ENCODE measurements at places on chromosomes 13 and 19.

- no peak for DNase-seq
Measured at GRCh38 chr13:111519490-111520170, 199.2 kb downstream of the TEX29 start.

DNA sequence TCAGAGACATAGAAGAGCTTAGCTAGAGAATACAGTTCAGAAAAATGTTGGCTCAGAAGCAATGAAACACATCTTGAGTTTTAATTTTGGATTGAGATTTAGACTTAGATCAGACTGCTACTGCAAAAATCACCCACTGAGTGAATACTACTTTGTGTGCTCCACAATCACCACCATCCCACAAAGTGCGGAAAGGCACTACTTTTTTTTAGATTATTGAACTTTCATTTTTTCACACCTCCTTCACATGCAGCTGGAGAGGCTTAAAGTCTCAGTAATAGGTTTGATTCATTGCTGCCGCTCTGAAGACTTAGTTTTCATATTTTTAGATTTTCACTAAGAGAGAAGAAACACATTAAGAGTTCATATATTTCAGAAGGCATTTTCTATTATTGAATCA lies 289.9 kb upstream of the PRR20A start:
- no peak for DNase-seq

DNA sequence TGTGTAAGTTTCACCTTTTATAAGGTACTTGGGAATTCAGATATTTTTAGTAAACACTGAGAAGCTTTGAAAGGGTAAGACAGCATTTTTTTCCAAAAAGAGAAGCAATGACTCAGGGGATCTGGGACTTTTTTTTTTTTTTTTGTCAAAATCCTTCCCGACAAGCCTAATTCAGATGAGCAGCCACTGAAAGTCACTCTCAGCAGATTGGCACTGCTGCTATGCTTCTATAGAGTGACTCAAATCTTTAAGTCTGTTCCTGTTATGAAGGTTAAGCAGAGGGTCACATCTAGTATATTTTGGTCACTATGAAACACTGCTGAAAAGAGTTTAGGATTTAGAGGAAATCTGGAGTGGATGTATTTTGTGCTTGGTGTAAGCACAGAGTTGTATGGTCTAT lies 571.1 kb downstream of the MYO16 start:
- DNase-seq, result no peak

DNA sequence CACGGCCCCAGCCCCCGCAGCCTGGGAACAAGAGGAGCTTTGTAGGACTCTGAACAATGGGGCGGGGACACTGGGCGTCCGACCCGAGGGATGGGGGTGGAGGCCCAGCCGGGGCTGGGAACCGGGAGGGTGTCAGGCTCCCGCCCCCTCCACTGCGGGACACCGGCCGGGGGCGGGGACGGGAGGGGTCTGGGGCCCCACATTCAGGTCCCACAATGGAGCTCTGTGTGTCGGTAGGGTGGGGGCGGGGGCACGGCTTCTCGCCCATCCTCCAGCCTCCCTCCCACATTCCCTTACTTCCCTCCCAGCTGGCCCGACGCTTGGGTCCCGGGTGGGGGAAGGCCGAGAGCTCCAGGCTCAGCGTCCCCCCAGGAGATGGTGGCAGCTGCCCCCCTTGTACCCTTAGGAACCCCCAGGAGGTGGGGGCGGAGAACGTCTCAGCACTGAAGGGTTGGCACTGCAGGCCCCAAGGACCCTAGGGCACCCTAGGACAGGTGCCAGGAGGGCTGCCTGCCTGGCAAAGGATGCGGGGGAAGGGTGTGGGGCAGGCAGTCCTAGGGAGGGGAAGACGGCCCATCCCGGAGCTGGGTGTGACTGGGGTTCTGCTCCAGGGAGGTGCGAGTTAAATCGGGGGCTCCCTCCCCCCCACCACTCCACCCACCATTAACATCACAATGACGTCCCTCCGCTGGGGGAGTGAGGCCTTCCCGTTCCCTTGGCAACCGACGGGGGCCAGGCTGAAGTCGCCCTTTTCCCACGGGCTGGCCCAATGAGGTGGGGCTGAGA lies 5.3 kb downstream of the TTYH1 start:
- no peak for DNase-seq

DNA sequence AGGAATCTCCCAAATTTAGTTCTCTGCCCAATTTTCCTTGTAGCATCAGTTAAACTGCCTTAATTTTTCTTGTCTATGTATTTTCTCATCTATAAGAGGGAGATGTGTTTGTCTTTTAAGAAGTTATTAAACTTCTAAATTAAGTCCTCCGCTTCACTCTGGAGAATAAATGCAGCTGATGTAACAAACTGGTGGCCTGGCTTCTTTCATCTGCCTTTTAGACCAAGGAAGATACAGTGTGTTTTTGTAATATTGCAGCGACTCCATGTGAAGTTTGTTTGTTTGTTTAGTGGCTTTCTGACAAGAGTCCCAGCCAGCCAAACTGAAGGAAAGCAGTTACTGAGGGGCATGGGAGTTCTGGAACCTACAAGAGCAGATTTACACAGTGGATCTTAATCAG lies 56.4 kb downstream of the KLF12 start:
- no peak for DNase-seq

DNA sequence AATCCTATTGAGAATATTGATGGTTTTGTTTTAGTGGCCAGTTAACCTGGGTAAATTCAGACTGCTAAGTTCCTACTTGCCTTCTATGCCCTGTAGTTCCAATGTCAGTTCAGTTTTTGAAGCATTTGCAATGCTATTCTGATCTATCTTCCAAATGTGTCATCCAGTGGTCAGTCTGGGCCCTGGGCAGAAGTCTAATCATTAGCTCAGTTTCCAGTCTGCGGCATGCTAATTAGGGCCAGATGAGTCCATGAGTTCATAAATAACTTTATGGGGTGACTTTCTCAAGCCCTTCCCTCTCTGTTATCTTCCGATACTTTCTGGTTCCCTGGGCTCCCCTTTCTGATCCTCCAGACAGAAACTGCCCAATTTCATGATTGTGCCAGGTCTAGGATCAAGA lies 32.7 kb downstream of the FAM187B start:
- no peak for DNase-seq

DNA sequence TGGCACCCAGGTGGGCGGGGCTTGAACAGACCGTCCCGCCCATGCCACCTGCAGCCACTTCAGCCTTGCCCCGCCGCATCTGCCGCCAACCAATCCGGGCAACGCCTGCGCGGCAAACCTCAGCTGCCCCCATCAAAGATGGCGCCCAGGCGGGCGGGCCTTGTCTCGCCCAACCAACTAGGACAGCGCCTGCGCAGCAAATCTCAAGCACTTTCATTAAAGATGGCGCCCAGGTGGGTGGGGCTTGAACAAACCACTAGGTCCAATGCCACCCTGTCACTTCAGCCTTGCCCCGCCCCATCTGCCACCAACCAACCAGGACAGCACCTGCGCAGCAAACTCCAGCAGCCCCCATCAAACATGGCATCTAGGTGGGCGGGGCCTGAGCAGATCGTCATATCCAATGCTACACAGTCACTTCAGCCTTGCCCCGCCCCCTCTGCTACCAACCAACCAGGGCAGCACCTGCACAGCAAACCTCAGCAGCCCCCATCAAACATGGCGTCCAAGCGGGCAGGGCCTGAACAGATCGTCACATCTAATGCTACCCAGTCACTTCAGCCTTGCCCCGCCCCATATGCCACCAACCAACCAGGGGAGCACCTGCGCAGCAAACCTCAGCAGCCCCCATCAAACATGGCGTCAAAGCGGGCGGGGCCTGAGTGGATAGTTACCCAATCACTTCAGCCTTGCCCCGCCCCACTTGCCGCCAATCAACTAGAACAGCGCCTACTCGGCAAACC lies 1.4 kb downstream of the PEG3 start:
- DNase-seq, result peak; percentile 88

Data from fibroblast of skin of left quadriceps (primary cell).